ENCODE measurements at places on chromosomes 7 and 10.

DNA sequence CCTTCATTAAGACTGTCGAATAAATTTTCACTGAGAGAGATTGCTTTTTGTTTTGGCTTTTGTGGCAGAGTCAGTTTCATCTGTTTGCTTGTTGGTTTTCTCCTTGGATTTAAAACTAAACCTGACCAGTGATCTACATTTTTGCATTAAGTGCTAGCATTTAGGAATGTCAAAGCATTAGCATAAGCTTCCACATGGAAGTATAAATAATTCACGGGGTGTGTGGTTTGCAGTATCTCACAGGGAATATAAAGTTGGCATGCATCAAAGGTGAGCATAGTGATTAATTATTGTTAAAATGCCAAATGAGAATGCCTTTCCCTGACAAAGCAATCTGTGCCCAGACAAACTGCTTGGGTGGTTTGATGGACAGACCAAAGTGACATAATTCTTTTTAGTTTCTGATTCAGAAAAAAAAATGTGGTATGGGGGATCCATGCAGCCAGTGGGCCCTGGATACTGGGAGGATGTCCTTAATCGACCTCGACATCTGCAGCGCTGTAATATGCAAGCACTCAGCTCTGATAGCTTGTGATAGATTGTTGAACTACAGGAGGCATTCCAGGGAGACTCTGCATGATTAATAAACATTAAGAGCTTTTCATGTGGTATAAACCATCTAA lies 339.3 kb upstream of the POM121L12 start:
- DNase-seq: no peak

GRCh38 chr10:50972591-50972990 lies 87.2 kb upstream of the A1CF start:
- no peak for DNase-seq

- no peak for DNase-seq
Observed at GRCh38 chr10:17146892-17147291, 17.3 kb upstream of the CUBN start.

DNA sequence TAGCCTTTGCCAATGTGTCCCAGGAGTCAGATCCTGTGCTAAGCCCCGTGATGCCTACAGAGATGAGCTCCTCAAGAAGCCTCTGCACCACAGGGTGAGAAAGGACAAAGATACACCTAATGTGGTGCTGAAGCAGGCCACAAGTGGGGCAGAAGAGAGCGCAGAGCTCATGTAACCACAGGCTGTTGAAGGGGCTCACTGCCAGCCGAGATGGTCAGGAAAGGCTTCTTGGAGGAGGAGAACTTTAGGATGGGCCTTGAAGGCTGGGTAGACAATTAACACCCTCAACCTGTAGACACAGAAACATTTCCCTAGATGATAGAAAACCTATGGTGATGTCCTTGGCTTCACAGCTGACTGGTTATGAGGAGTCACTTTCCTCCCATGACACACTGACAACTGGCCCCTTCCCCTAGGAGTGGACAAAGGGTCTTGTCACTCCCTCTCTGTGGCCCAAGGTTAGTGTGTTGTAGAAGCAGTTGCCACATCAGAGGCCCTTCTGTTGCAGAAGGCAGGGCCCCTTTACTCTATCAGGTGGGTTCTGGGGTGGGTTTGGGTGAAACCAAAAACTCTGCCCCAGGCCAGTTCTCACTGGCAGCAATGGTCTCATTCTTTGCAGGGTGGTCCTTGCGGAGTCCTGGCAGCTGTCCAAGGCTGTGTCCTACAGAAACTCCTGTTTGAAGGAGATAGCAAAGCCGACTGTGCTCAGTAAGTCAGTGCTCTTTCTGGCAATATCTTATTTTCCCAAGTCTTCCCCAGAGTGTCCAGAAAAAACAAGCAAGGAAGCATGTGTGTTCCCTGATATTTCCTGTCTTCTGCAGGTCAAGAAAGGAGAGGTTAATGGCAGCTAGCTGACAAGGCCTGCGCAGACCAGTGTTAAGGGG lies 69.2 kb downstream of the MINDY4 start:
- DNase-seq: no peak

- no peak for DNase-seq
Observed at GRCh38 chr7:120718361-120718760, 139.6 kb downstream of the TSPAN12 start.

- no peak for DNase-seq
Observed at GRCh38 chr7:4684846-4685245, 2.8 kb downstream of the FOXK1 start.
